ENCODE measurements at places on chromosomes 11 and 22. TPM values are rescaled to one million over a fixed set of nuclear protein-coding genes. Genes with fewer than 3 reads are reported as not detected.

THYN1 gene
- 69.2 TPM for total RNA-seq

KAT5 gene
- total RNA-seq: 72.2 TPM

DLAT gene
- 64.7 TPM for total RNA-seq

NTM gene
- 5.3 TPM for total RNA-seq

FAM227A gene
- total RNA-seq: 1.0 TPM

SMTNL1 gene
- total RNA-seq: not detected

HPS5 gene
- total RNA-seq: 11.5 TPM

BACE1-AS gene
- total RNA-seq: 1.7 TPM

DSCAML1 gene
- total RNA-seq: 4.0 TPM

BET1L gene
- total RNA-seq: 23.7 TPM

DNA sequence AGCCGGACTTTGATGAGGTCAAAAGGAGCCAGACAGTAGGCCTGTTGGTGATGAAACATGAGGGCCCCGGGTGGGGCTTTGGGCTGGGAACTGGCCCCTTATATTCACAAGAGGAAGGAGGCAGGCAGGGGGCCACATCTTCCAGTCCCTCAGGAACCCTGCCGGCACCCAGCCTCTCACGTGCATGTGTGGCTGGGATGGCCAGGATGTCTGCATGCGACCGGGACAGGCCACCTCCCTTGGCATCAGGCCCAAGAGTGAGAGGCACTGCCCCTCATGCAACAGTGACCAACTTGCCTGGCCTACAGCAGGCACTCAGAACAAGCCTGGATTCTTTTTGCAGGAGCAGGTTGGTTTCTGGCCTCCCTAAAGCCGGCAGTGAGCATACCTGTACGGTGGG, 5.4 kb downstream of the SLC25A45 start:
- DNase-seq: no peak

GRCh38 chr11:108498046-108498815, at the start of gene POGLUT3:
TSS of gene POGLUT3 (minus strand) at chr11:108498384. CDS start at chr11:108498366, 18 bp downstream.
- no peak for DNase-seq

- no peak for DNase-seq
Observed at GRCh38 chr11:102464859-102465500, 12.4 kb upstream of the TMEM123 start.

- DNase-seq: no peak
Observed at GRCh38 chr11:64092111-64092760, 56.5 kb downstream of the FLRT1 start.

DNA sequence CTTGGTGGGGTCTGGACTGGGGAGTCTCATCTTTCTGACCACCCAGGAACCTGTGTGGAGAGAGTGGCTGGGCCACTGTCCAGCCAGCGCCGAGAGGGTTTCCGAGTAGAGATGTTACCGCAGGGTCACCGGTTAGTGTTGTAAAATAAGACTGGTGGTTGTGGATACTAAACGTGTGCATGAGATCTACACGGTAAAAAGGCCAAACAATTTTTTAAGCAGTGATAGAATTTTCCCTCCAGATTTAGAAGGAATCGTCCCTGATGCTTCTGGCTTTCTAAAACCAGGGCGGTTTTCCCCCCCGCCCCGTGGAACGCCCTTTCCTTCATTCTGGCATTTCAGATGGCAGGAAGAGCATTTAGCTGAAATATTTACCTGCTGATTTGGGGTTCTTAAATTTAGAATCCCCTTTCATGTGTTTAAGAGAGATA, 72.6 kb upstream of the PPARA start:
- no peak for DNase-seq

DNA sequence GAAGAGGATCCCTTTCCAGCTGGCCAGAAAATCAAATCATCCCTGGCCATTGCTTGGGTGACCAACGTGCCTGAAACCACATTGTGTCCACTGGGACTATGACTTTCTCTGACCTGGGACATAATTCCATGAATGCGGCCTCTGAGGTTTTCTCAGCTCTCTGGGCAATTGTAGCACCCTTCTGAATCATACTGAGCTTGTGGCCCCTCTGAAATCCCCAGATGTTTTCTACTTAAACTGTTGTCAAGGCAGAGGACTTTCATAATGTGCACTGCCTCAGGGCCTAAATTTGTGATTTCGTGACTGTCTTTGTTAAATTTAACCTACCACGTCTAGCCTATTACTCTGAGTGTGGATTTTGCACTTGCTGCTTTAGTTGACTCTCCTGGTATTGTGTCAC, 321.1 kb upstream of the PLET1 start:
- DNase-seq: no peak

- DNase-seq: no peak
Observed at GRCh38 chr22:19818324-19819207, 36.1 kb downstream of the GNB1L start.

GRCh38 chr22:44182588-44183286, 2.0 kb downstream of the PARVG start:
- DNase-seq: no peak

DNA sequence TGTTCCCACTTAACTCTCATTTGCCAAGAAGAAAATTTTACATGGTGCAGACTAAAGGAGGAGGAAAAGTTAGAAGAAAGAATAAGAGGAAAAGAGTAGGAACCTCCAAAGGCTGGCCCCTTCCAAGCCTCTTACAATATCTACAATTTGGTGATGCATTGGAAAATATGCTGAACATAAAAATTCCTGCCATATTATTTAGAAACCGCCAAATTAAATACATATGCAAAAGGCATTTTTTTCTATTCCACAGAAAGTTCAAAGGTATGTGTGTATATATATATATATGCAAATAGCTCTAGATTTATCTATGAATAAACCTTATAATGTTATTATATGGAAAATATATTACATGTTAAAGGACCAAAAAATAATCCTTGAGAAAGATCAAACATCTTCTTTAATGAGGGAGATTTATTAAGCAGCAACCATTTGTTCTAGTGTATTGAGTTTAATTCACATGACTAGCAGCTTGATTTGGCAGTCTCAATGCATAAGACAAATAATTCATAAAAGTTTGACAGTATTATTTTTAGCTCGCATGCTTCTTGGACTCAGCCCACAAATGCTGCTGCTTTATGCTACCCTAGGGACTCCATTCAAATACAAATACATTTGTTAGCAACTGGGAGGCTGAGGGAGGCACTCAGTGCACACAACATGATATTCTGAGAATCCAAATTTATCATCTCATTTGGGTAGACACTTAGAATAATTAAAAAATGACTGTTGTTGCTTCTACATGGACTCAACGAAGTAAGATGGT, 184.9 kb downstream of the SBF2 start:
- no peak for DNase-seq

DNA sequence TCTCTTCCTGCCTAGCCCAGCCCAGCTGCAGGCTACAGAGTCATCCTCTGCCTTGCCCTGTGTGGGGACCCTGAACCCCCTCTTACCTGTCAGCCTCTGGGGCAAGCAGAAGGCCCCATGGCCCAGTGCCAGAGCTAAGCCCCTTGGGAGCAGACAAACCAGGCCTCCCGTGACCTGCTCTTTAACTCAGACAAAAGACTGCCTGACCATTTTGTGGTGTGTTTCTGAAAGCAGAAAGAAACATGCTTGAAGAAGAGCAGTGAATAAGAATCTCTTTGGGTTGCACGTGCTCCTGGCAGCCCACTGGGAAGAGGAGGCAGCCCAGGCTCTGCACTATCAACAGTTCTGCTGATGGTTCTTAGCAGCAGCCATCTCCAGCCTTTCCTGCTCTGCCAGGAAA, 118.6 kb downstream of the GRIK4 start:
- DNase-seq: no peak

- DNase-seq: no peak
Observed at GRCh38 chr11:114193730-114194679, 102.2 kb upstream of the NNMT start.

DNA sequence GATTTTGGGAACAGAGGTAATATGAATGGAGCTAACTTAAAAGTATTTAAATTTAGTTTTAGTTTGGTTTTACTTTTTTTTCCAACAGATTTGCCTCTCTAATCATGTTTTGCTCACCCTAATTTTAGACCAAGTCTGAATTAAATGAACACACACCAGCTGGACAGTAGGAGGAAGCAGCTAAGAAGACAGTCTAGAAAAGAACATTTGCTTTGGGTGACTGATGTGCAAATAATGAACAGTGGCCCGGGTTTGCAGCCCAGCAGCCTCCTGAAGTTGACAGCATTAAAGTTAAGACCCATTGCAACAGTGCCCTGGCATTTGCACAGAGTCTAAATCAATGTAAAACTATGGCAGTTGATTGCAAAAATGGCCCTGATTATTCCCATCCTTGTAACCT, 66.4 kb upstream of the SORL1 start:
- no peak for DNase-seq

DNA sequence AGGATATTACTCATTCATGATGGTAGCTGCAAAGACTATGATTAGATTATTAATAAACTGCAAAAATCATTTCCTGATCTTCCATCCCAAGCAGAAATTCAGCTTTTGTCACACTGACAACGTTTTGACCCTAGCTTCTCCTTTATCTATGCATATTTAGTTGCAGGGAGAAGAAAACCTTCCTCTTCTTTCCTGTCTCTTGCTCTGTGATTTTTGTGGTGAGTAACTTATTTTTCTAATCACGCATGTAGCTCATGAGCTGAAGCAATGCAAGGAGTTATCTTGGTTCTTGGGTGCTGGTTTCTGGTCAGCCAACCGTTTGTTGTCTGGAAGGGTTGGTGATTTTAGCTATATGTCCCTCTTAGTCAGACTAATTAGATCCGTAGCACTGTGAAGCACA, 56.4 kb downstream of the FDX1 start:
- no peak for DNase-seq

DNA sequence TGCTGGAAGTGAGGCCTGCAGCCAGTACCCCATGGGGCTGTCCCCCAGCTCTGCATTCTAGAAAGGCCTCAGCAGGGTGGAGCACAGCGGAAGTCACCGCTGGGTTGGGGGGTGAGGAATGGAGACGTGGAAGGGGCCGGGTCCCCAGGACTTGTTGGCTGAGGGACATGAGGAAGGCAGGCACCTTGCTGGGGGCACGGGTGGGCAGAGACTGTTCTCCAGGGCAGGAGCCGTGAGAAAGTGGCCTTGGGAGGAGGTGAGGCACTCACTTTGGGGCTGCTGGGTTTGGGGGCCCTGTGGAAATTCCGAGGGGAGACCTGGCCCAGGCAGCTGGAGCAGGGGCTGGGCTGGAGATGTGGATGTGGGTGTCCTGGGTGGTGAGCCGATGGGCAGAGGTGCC, 5.0 kb downstream of the TNNI2 start:
- no peak for DNase-seq

- no peak for DNase-seq
Observed at GRCh38 chr11:1502954-1503707, 16.6 kb upstream of the MOB2 start.

DNA sequence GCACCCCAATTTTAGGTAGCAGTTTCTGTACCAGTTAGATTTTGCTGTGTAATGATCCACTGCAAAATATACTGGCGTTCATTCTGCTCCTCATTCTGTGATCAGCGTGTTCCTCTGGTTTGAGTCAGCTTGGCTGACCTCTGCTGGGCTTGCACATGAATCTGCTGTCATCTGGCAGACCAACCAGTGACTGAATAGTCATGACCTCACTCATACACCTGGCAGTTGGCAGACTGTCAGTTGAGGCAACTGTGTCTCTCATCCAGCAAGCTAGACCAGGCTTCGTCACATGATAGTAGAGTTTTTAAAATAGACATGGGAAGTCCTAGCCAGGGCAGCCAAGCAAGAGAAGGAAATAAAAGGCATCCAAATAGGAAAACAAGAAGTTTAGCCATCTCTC, 316.3 kb upstream of the LARGE1 start:
- no peak for DNase-seq

DNA sequence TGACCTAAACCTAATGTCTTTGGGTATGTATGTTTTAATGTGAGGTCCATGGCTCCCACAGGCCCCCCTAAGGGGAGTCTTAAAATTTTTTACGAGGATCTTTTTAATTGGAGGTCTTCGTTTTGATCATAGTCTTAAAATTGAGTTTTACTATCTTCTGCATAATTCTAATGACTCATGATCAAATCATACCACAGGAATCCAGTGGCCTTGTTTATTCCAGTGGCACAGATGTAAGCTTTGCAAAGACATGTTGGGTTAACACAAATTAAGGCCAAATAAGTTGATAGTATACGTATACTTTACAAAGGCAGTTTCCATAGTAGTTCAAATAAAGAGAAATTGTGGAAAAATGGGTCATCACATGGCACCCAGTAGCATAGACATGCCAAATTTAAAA, 33.9 kb upstream of the FJX1 start:
- DNase-seq: no peak

- DNase-seq: no peak
Observed at GRCh38 chr11:57359396-57359795, 21.2 kb downstream of the P2RX3 start.

- no peak for DNase-seq
Observed at GRCh38 chr22:39898997-39899396, 1.9 kb upstream of the GRAP2 start.

DNA sequence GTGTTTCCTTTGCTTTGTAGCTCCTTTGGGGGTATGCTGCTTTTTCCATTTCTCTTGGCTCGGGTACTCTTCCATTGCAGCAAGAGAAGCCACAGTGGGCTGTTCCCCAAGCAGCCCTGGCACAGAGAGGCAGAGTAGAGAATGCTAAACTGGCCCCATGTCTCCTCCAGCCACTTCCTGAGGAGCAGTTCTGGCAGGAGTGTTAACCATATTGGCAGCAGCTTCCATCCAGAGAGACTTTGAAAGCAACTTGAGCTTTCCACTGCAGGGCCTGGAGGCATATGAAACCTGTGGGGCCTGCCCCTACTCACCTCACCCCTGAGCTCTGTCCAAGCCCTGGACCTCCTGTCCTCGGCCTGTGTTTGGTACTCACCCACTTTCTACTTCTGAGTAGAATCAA, 61.8 kb downstream of the ALX4 start:
- no peak for DNase-seq

Data from epithelial cell of proximal tubule (primary cell).